Jurkat, Clone E6-1 (cell line): ENCODE measurements at places on chromosomes 4 and X.
A peak's percentile ranks its signal among the peaks of the same experiment; 100 is the strongest.

- DNase-seq = peak; percentile 24
Measured at GRCh38 chrX:57528670-57529255, 63.0 kb upstream of the ZXDB start.

DNA sequence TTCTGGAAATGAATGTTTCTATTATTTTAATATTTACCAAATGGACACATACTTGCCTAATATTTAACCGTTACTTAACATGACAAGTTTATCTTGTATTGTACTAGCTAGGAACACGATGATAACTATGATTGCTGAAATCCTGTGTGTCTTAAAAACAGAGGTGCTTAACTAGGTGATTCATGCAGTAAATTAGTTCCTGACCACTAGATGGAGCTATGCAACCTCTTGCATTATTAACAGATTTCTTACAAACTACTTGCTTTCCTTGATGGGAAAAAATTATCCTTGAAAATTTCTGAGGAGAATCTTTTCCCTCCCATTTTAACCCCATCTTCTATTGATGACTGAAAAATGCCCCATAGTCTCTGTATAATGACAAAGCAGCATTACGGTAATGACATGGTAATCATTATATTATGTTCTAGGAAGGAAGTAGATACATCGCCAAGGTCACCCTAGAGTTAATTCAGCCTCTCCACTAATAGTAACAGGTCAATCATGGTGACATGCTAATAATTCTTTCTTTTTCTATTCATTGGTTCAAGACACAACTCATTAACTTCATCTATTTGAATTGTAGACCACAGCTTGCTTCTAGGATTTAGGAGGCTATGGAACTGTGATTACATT is 844.2 kb downstream of the RAPGEF2 start:
- DNase-seq = peak; percentile 62

DNA sequence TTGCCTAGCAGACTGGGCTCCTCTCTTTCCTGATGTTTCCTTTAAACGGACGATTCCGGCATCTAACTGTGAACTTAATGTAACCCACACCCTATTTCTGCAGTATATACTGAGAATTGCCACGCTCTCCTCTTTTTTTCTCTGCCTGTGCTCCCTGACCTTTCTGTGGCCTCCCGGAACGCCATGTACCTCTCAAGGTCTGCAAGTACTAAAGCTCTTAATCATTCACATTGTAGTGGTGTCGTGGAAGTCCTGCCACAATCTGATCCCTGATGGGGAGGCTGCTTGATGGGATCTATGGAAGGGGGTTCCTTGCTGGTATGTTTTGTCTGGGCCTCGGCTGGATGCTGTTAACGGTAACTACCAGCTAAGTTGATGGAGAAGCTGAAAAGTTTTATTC is 302.9 kb upstream of the EPHA5 start:
- no peak for DNase-seq

DNA sequence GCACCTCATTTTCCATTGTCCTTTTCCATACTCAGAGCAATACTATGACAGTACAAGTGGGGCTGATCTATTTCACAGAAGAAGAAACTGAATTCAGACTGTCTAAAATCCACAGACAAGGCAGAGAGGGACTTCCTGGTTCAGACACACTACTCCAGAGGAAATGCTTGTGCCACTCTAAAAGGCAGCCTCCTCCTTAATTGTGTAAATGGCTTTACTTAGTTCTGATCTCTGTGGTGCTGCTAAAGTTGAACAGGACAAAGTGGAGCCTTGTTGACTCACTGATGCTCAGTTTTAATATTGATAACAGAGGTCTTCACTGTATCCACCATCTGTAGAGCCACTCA is 122.4 kb downstream of the KIT start:
- DNase-seq = no peak

GRCh38 chr4:3651267-3651845 is 114.8 kb upstream of the ADRA2C start:
- DNase-seq = no peak

- DNase-seq = no peak
Measured at GRCh38 chr4:54727346-54727745, 69.6 kb downstream of the KIT start.

- no peak for DNase-seq
Measured at GRCh38 chr4:40846532-40846931, 96.8 kb downstream of the NSUN7 start.

- no peak for DNase-seq
Measured at GRCh38 chr4:95758001-95758400, 81.9 kb upstream of the PDHA2 start.

- DNase-seq = no peak
Measured at GRCh38 chr4:6658597-6659075, 18.2 kb downstream of the MRFAP1 start.

GRCh38 chr4:171288816-171289432 is 524.3 kb upstream of the GALNTL6 start:
- no peak for DNase-seq

- no peak for DNase-seq
Measured at GRCh38 chr4:57866468-57867171, 756.4 kb upstream of the IGFBP7 start.

GRCh38 chrX:104141087-104141760 is 15.6 kb downstream of the SLC25A53 start:
- DNase-seq = no peak

- DNase-seq = no peak
Measured at GRCh38 chr4:8260656-8261111, 8.9 kb upstream of the HTRA3 start.

DNA sequence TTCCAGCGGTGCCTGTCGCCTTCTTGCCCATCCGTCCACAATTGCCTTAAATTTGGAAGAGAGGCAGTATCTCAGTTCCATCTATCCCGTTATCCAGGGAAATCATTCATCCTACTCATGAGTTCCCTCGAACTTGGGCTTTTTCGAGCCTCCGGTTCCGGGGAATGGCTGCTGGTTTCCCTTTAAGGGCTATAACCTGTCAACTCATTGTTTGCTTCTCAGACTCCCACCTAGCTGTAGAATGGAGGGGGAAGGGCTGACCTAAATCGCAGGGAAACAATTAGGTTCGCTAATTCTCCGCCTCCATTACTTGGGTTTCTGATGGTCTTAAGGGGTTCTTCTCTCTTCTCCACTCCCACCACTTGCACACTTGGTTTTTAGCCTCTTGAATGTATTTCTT is 1.2 kb downstream of the UCHL1 start:
- DNase-seq = no peak

GRCh38 chrX:79366873-79367749 is at the start of gene ITM2A:
Gene ITM2A (minus strand): TSS chrX:79367334. CDS start chrX:79367215, 119 bp downstream.
- DNase-seq = peak; percentile 74

DNA sequence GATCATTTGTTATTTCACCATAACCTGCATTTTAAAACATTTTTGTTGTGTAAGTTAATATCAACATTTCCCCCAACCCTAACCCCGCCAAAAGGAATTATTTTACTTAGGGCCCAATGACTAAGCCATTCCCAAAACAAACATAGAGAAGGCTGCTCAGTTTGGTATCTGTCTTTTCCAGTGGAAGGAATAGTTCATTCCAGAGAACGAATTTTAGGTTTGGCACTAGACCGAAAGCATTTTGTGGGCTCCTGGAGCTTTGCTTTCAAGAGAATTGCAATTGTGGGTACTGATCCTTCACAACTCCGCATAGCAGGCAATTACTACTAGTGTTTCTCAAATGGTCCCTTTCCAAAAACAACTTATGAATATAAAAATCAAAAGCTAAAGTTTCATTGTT is 226.7 kb upstream of the MAD2L1 start:
- no peak for DNase-seq

DNA sequence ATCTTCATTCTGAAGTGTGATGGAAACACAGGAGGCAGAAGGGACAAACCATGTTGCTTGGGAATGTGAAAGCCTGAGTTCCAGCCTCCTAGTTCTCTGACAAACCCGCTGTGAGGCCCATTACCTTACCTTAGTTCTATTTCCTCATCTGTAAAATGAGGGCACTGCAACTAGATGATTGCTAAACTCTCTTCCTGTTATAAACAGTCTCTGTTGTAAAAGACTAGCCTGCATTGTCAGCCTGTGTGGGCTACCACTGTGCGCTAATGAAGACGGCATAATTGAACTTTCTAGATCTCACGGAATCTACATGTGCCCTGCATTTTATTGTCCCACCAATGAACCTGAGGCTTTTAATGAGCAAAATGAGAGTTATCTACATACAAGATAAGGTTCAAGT is 147.2 kb downstream of the AFF2 start:
- DNase-seq = no peak

DNA sequence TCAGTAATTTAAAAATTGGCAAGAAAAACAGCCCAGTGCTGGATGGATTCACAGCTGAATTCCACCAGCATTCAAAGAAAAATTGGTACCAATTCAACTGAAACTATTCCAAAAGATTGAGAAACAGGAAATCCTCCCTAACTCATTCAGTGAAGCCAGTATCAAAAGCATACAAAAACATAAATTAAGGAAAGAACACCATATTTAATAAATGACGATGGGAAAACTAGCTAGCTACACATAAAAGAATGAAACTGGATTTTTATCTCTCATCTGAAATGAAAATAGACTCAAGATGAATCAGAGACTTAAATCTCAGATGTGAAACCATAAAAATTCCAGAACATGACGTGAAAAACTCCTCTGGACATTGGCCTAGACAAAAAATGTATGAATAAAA is 516.8 kb upstream of the SPANXN1 start:
- no peak for DNase-seq

DNA sequence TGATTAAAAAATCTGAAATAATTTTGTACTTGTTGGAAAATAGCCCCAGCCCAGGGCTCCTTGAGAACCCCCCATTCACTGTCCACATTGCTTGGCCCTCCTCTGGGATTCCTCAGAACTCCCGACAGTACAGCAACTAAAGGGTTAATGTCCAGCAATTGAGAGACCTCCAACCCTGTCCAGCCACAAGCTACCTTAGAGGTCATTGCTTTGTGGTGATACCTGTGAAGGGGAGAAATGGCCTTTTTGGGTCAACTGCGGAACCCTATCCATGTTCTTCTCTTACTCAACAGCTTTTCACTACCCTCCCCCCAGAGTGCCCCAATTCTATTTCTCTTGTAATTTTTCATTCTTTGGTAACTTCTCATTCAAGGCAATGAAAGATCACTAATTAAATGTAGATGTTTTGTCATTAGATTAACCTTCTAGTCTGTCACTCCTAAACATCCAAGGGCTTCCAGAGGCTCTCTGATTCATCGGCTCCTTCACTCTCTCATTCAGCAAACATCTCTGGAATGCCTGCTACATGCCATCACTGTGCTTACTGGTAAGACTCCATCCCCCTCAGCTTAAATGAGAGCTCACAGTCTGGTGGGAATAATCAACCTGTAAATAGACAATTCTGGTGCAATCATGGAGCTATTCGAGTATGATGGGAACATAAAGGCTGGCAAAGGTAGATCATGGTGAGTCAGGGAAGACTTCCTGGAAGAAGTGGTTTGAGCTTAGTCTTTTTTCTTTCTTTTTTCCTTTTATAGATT is 241.4 kb upstream of the PGRMC2 start:
- DNase-seq = no peak

GRCh38 chrX:41661366-41662095 is 27.2 kb upstream of the GPR34 start:
- DNase-seq = no peak

DNA sequence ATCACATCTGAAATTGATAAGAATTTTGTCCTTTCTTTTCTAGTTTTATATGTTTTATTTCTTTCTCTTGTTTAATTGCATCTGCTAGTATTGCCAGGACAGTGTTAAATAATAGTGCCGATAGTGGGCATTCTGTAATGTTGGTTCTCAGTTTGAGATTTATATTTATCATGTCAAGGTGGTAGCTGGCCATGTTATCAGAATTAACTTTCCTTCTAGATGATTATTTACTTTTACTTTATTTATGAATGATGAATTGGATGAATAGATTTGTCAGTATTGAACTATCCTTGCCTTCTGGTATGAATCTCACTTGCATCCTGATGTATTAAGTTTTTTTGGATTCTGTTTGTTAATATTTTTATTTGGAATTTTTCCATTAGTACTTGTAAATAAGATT is 42.7 kb downstream of the METAP1 start:
- DNase-seq = no peak

DNA sequence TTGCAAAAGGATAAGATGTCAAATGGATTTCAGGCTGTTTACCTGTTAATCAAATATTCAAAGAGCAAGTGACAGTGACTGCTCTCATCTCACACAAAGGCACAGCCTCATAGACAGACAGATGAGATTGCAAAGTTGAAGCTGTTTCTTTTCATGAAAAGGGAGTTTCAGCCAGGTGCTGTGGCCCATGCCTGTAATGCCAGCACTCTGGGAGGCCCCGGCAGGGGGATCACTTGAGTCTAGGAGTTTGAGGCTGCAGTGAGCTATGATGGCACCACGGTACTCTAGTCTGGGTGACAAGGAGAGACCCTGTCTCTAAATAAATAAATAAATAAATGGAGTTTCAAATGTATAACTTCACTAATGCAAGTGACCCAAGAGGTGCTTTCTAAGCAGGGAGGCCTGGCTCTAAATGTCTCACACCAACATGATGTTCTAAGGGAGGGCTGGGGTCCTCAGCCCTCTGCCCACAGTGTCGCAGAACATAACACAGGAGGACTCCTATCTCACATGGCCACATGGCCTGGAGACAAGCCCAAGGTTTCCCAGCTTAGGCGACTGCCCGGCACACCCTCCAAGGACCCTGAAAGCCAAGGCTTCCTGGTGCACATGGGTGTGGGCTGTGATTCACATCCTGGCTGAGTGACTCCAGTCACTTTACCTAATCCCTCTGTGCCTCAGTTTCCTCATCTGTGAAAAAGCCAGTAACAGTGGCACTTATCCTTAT is 26.8 kb downstream of the PPP2R2C start:
- DNase-seq = no peak

- DNase-seq = no peak
Measured at GRCh38 chrX:1519022-1519497, 17.9 kb downstream of the P2RY8 start.

DNA sequence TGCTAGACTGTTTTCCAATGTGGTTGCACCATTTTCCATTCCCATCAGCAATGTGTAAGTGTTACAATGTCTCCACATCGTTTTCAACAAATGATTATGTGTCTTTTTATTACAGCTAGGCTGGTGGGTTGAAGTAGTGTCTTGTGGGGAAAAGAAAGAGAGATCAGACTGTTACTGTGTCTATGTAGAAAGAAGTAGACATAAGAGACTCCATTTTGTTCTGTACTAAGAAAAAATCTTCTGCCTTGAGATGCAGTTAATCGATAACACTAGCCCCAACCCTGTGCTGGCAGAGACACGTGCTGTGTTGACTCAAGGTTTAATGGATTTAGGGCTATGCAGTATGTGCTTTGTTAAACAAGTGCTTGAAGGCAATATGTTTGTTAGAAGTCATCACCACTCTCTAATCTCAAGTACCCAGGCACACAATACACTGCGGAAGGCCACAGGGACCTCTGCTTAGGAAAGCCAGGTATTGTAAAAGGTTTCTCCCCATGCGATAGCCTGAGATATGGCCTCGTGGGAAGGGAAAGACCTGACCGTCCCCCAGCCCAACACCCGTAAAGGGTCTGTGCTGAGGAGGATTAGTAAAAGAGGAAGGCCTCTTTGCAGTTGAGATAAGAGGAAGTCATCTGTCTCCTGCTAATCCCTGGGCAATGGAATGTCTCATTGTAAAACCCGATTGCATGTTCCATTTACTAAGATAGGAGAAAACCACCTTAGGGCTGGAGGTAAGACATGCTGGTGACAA is 23.0 kb upstream of the UGT2B15 start:
- no peak for DNase-seq

- DNase-seq = no peak
Measured at GRCh38 chrX:133541021-133541420, 125.7 kb upstream of the GPC4 start.
